ENCODE measurements at places on chromosomes 11 and 22. TPM values are rescaled to one million over a fixed set of nuclear protein-coding genes. Genes with fewer than 3 reads are reported as not detected.
A peak's percentile ranks its signal among the peaks of the same experiment; 100 is the strongest.

Gene KRTAP5-3
- polyA plus RNA-seq: not detected

GRCh38 chr11:79447038-79447786 lies 6.4 kb upstream of the TENM4 start:
- H3K27ac ChIP-seq: no peak overlapping the region
- no peaks in the 10 kb centered on the region for H3K36me3 ChIP-seq

DNA sequence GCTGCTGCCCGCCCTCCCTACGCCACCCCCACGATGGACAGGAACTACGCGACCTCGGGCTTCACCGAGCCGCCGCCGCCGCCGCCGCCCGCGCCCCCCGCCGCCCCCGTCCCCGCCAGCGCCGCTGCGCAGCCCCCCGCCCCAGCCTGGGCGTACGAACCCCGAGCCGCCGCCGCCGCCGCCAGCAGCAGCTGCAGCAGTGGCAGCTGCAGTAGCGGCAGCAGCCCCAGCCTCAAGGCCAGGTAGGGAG lies 407 bp downstream of the QSER1 start:
- H3K27ac ChIP-seq: peak overlapping the region; percentile 96
- no peaks in the 10 kb centered on the region for H3K27me3 ChIP-seq
- H3K4me3 ChIP-seq: peak overlapping the region; percentile 83
- no peaks in the 10 kb centered on the region for H3K36me3 ChIP-seq

DNA sequence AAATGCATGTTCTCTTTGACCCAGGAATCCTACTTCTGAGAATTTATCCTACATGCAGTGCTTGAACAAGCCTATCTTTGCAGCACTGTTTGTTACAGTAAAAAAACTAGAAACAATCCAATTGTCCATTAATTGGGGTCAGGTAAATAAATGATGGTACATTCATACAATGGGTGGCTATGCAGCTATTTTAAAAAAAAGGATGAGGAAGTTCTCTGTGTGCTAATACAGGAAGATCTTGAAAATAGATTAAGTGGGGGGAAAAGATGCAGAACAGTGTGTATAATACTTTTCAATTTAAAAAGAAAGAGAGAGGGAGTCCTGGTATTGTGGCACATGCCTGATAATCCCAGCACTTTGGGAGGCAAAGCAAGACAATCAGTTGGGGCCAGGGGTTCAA lies 9.5 kb upstream of the CREB3L1 start:
- no peak for DNase-seq
- no peaks in the 10 kb centered on the region for H3K36me3 ChIP-seq
- no peak overlapping the region for H3K4me3 ChIP-seq
- H3K27ac ChIP-seq: no peak overlapping the region
- H3K27me3 ChIP-seq: no peaks in the 10 kb centered on the region
- H3K4me1 ChIP-seq: no peaks in the 10 kb centered on the region

Gene OR5B2
- polyA plus RNA-seq: not detected

DNA sequence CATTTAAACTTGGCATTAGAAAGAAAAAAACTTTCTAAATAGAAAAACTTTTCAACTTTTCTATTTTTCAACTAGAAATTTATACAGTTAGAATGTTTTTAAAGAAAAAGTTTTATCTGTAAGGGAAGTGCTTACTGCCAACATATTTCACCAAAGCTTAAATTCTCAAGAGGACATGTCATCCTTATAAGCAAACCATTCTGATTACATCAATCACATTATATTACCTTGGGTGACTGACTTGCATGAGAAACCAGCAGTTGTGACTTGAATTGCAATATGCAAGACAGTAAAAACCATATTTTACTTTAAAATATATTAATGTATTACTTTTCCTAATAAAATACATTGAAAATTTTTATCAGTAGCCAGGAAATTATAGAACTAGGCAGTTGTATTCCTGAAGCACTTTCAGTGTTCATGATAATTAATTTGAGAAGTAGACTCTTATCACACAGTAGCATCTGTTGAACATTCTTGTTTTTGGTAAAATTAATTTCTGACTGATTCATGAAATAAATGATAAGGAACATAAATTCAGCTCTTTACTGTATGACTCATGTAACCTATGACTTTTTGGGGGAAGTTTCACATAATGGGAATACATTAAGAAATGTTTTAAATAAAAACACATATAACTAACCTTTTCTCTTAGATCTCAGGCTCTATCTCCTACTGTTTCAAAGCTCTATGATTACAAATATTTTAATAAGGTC lies 345.0 kb upstream of the CCDC179 start:
- H3K27ac ChIP-seq: no peak overlapping the region
- H3K36me3 ChIP-seq: no peaks in the 10 kb centered on the region
- H3K27me3 ChIP-seq: no peaks in the 10 kb centered on the region
- no peak for DNase-seq
- H3K4me3 ChIP-seq: no peak overlapping the region

Measured in sigmoid colon (tissue), 7 donors.